ENCODE measurements at places on chromosomes 11 and 22.

- no peak for DNase-seq
Measured at GRCh38 chr22:25045159-25045558, 92.6 kb downstream of the KIAA1671 start.

DNA sequence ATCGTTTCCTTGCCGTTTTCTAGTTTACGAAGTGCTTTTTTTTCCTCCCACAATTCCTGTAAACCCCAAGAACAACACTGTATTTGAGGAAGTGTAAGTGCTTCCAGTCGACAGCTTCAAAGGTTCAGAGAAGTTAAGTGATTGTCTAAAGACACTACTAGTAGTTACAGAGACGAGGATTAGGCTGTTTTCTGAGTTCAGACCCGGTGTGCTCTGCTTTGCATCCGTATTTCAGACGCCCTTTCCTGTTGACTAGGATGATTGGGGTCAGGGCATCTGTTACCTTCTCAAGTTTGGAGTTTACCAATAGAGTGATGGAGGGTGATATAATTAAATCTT lies 430 bp downstream of the CLP1 start:
- DNase-seq, result no peak

DNA sequence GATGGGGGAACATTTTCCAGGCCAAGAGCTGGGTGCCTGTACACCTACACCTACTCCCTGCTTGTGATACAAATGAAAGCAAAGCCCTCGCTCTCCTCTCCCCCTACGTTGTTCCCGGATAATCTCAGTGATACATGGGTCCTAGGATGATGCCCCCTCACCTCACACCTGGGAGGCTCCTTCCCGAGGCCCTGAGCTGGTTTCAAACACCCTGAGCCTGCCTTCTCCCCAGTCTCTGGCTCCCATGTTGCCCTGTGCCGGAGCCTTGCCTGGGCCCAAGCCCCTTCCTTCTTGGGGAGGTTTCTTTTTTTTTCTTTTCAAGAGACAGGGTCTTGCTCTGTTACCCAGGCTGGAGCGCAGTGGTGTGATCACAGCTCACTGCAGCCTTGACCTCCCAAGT lies 23.3 kb downstream of the TRMU start:
- DNase-seq, result no peak

GRCh38 chr11:115751243-115752015 lies 247.2 kb upstream of the CADM1 start:
- DNase-seq, result no peak

DNA sequence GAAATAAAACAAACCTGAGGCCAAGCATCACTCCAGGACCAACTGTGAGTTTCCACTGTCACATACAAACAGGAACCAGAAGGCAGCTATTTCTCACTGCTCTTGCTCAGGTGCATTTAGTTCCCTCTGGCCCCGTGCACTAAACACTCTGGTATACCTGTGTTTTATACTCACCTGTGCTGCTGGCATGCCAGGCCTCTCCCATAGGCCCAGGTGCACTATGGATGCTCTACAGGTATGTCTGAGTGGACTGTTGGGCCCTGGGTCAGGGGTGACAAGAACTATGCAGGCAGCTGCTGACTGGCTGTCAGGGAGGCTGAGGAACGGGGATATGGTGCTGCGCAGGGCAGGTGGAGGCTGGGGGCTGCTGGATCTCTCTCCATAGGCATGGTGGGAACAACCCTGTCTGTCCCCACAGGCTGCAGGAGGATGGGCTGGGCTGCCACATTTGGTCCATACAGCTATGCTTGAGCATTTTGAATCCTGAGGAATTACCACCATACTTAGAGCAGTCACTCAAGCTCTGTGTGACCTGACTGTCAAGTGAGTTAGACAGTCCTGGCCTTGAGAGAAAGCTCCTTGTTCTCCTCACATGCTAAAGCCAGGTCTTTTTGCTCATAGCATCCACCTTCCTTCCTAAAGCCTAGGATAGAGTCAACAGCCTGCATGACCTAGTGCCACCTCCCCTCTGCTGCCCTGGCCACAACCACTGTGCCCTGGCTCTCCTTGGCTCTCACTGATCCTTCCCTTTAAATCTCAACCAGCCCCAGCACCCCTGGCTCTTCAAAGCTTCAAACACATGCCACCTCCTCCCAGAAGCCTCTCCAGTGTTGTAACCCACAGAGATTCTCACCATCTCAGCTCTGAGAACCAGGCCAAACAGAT lies 72.9 kb downstream of the C11orf58 start:
- no peak for DNase-seq

DNA sequence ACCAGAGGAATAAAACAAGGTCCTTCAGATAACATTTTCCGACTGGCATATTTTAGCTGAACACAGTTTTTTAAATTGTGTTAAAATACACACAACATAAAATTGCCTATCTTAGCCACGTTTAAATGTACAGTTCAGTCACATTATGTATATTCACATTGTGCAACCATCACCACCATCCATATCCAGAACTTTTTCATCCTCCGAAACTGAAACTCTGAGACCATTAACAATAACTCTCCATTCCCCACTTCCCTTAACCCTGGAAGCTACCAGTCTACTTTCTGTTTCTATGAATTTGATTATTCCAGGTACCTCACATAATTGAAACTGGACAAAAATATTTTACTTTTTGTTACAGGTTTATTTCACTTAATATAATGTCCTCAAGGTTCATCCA lies 213.3 kb downstream of the ETS1 start:
- DNase-seq, result peak; percentile 63

DNA sequence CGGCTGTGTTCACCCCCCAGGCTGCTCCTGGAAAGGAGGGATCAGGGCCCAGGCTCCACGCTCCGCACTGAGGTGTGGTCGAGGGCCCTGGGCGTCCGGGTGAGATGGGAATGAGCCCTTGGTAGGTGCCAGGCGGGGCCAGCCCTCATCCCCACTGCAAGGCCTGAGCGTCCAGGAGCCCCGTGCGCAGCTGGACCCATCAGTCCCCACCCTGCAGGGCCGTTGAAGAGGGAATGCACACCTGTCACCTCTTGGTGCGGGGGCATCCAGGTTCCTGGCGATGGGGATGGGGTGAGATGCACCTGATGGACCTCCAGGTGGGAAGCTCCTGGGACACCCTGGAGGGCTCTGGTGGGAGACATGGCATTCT lies 72.2 kb downstream of the KCNQ1 start:
- no peak for DNase-seq

DNA sequence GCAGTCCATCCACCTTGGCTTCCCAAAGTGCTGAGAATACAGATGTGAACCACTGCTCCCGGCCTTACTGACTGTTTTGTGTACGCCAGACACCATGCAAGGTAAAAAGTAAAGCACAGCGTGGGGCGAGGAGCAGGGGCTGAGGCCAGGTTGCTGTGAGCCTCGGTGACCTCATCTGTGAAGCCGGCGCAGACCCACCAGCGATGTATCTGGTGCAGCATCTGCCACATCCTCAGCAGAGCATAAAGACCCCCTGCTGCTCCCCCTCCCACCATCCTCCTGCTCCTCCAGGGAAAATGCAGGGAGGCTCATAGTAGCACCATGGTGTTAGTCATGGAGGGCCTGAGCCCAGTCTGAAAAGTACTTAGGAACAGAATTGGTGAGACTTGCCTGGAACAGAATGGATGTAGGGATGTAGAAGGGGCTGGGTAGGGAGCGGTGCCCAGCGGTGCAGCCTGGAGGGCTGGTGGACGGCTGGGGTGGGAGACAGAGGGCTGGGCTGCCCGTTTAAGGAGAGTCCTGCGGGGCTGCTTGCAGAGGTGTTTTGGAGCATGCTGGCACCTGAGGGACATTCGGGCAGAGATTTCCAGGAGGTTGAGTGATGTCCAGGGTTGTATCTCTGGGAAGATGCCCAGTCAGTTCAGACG lies 462.4 kb downstream of the BRD1 start:
- no peak for DNase-seq

GRCh38 chr11:94884376-94884775 lies 89.0 kb downstream of the CWC15 start:
- DNase-seq, result peak; percentile 44

DNA sequence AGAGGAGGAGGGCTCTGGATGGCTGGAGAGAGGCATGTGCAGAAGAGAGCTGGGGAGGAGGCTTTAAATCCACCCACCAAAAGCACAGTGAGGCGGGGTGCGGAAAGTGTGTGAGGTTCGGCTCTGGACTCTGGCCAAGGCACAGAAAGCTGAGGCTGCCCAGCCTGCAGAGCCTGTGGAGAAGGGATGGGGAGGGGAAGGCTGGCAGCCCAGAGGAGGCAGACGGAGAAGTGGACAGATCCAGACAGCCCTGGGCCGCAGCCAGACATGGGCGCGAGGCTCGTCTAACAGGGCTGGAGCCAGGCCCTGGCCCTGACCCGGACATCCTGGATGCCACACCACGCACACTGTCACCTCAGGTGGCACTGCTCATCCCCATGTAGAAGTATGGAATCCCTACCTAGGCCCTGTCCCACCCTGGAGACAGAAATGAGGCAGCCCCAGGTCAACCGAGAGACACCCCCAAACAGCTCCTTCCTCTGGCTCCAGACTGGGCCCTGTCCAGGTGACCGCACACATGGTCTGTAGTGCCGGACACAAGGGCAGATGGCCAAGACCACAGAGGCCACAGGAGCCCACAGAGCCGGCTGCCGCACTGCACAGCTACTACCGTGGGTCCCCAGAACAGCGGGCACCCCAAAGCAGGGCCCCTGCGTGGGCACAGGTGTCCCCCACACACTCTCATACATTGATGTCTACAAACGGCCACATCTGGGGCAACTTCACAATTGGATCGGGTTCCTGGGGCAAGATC lies 16.6 kb upstream of the MOB2 start:
- no peak for DNase-seq

- no peak for DNase-seq
Measured at GRCh38 chr22:36745301-36745995, 30.5 kb downstream of the IFT27 start.

GRCh38 chr22:38230108-38230825 lies 28.5 kb downstream of the MAFF start:
- peak; percentile 76 for DNase-seq

- no peak for DNase-seq
Measured at GRCh38 chr11:61198361-61198760, 5.0 kb upstream of the PGA3 start.

DNA sequence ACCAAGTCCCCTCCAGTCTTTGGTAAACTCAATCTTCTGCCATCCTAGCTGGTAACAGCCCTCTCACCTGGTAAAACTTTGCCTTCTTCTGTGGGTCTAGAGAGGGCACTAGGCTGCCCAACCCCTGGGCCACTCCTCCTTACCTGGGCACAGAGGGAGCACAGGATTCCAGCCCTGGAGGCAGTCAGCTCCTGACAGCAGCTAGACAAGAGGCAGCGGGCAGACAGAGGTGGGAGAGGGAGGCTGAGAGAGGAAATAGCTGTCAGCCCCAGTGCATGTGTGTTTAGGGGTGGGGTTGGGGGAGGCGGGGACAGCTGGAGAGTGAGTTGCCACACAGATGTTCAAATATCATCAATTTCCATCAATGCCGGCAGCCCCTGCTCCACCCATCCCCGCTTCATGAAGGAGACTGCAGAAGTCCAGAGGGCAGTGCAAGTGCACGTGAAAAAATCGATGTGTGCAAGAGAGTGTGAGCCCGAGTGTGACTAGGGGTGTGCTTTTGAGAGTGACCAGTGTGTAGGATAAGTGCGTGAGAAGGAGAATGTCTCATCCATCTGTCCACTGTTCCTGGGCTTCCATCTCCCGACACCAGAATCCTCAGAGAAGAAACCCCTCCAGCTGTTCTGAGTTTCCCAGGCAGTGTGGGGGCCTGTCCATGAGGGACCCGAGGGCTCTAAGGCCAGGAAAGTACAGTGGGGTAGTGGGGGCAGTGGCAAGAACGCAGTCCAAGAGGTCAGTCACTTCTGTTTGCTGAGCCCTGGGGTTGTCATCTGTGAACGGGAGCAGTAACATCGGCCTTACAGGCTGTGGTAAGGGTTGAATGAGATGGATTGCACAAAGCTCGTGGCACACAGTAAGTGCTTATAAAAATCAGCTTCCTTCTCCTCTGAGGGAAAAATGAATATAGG lies at the start of gene PTGDR2:
TSS of gene PTGDR2 (minus strand) at position 225 of the 908 bp plus-strand sequence. CDS start 2,228 bp downstream, outside the sequence.
- DNase-seq, result no peak

DNA sequence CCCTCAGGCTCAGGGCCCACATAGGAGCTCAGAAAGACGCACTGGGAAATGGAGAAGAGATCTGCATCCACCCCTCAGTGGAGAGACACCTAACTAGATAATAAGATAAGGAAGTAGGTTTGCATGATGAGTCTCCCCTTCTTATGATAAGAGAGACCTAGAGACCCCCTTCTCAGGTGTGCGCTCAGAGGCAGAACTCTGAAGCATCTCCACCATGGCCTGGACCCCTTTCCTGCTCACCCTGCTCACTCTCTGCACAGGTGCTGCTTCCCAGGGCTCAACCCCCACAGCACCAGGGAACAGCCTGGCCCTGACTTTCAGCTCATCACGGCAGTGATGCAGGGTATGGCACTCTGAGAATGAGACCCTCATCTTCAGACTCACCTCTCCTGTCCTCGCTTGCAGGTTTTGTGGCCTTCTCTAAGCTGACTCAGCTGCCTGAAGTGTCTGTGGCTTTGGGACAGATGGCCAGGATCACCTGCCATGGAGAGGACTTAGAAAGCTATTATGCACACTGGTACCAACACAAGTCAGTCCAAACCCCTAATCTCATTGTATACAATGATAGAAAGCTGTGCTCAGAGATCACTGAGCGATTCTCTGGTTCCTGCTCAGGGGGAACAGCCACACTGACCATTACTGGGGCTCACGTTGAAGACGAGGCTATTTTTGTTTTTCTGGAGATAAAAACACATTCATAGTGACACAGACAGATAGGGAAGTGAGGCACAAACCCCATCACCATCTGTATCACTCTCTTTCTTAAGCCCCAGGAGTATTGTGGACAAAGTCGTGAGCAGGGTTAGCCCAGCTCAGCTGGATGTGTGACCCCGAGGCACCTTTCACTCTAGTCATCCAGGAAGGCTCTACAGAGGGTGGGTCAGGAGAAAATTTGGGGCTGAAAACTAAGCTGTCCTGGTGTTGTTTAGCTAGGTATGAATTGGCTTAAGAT lies 29.7 kb upstream of the IGLL5 start:
- DNase-seq, result no peak

- DNase-seq, result no peak
Measured at GRCh38 chr11:114175706-114176105, 116.2 kb downstream of the ZBTB16 start.

GRCh38 chr11:65421794-65422632 lies 585 bp upstream of the NEAT1 start:
- DNase-seq, result peak; percentile 100

DNA sequence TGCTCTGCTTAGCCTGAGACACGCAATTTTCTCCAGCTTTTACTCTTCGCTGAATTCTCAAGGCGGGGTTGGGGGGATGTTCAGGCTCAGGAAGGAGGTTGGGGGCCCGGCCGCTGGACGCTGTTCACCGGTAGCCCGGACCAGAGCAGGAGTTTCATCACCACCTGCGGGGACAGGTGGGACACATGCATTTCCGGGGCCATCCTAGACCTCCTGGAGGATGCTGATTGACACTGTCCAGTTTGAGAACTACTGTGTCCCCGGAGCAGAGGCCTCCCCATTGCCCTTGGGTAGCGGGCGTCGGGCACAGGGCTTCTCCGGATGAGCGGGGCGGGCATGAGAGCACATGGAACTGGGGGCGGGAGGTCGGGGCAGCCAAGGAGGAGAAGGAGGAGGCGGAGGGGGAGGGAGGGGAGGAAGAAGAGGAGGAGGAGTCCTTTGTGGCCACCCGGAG lies 144.0 kb upstream of the GRK3 start:
- DNase-seq, result no peak

Data from suppressor macrophage treated with lipopolysaccharide for 4 hours (primary cell).